Spleen (tissue), 13 donors: ENCODE measurements at places on chromosomes 7 and 10. TPM values are rescaled to one million over a fixed set of nuclear protein-coding genes. Genes with fewer than 3 reads are reported as not detected.
A peak's percentile ranks its signal among the peaks of the same experiment; 100 is the strongest.

The ZNF804B gene
- polyA plus RNA-seq: not detected

The SLC25A13 gene
- 9.0 TPM for polyA plus RNA-seq

The SEMA3E gene
- 0.29 TPM for polyA plus RNA-seq

The PRF1 gene
- 7.0 TPM for polyA plus RNA-seq

The PYROXD2 gene
- polyA plus RNA-seq: 12.6 TPM

The SPACDR gene
- 2.1 TPM for polyA plus RNA-seq

The C10orf90 gene
- 0.06 TPM for polyA plus RNA-seq

The SLC18A3 gene
- not detected for polyA plus RNA-seq

The ARID5B gene
- polyA plus RNA-seq: 9.0 TPM

The ACHE gene
- 3.1 TPM for polyA plus RNA-seq

- H3K27me3 ChIP-seq: no peaks in the 10 kb centered on the region
- peaks cover 56% of the 10 kb centered on the region for H3K4me1 ChIP-seq
- H3K4me3 ChIP-seq: no peak overlapping the region
- no peak for DNase-seq
- H3K27ac ChIP-seq: peak overlapping the region; percentile 75
These were observed 22.0 kb downstream of the CSGALNACT2 start for GRCh38 chr10:43160046-43160920.

GRCh38 chr10:23343591-23344240 is 881 bp downstream of the C10orf67 start:
- H3K4me1 ChIP-seq: peaks cover 5% of the 10 kb centered on the region
- peak overlapping the region; percentile 42 for H3K4me3 ChIP-seq
- peak overlapping the region; percentile 63 for H3K27ac ChIP-seq
- peaks cover 10% of the 10 kb centered on the region for H3K27me3 ChIP-seq

- no peak for DNase-seq
- peaks cover 6% of the 10 kb centered on the region for H3K4me1 ChIP-seq
- no peaks in the 10 kb centered on the region for H3K36me3 ChIP-seq
- no peak overlapping the region for H3K4me3 ChIP-seq
These were observed 4.6 kb downstream of the LANCL2 start for GRCh38 chr7:55369427-55370400.

DNA sequence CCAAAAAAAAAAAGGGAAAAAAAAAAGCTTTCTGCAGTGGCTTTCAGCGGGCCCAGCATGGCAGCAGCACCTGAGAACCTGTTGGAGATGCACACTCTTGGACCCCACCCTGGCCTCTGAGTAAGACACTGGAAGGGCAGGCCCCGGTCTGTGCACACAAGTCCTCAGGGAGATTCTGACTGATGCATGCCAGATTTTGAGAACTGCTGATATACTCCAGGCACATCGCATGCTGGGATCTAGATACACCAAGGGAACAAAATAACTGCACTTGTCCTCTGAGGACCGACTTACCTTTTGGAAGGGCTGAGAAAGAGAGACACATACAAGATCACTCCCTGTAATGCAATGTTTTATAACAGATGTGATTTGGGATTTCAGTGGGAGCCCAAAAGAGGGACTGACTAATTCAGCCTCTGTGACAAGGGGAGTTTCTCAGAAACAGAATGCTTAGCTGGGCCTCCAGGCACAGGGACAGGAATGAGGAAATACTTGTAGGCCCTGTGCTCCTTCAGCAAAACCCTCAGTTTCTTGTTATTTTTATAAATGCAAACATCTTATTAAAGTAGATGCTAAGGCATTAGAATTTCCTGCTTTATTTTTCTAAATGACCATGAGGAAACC is 8.2 kb downstream of the EGFR start:
- no peaks in the 10 kb centered on the region for H3K36me3 ChIP-seq
- no peaks in the 10 kb centered on the region for H3K27me3 ChIP-seq
- no peak for DNase-seq
- H3K4me1 ChIP-seq: no peaks in the 10 kb centered on the region
- no peak overlapping the region for H3K27ac ChIP-seq
- H3K4me3 ChIP-seq: no peak overlapping the region

- no peak for DNase-seq
- no peak overlapping the region for H3K4me3 ChIP-seq
- H3K27ac ChIP-seq: no peak overlapping the region
- no peaks in the 10 kb centered on the region for H3K36me3 ChIP-seq
These were observed 598.6 kb downstream of the SH2D4B start for GRCh38 chr10:81136261-81136660.

- no peaks in the 10 kb centered on the region for H3K36me3 ChIP-seq
- no peak overlapping the region for H3K4me3 ChIP-seq
- H3K27ac ChIP-seq: no peak overlapping the region
- H3K4me1 ChIP-seq: no peaks in the 10 kb centered on the region
These were observed 7.7 kb downstream of the SLIT1 start for GRCh38 chr10:97178074-97178473.

DNA sequence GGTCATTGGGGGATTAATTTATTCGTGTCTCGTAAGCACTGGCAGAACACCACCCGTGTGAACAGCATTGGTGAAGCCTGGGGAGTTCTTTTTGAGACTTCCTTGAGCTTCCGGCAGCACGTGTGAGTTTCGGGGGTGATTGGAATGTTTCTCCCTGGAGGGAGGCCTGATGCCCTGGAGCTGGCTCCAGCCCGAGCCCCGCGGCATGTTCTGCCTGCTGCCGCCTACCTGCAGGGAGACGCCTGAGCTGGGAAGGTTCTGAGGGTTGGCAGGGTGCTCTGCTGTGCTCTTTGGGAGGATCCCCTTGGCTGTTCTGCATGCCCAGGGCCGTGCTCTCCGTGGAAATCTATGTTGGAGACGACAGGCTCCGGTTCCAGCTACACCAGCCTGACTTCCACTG is 159.3 kb downstream of the MGMT start:
- H3K36me3 ChIP-seq: no peaks in the 10 kb centered on the region
- no peak overlapping the region for H3K27ac ChIP-seq
- no peaks in the 10 kb centered on the region for H3K4me1 ChIP-seq

DNA sequence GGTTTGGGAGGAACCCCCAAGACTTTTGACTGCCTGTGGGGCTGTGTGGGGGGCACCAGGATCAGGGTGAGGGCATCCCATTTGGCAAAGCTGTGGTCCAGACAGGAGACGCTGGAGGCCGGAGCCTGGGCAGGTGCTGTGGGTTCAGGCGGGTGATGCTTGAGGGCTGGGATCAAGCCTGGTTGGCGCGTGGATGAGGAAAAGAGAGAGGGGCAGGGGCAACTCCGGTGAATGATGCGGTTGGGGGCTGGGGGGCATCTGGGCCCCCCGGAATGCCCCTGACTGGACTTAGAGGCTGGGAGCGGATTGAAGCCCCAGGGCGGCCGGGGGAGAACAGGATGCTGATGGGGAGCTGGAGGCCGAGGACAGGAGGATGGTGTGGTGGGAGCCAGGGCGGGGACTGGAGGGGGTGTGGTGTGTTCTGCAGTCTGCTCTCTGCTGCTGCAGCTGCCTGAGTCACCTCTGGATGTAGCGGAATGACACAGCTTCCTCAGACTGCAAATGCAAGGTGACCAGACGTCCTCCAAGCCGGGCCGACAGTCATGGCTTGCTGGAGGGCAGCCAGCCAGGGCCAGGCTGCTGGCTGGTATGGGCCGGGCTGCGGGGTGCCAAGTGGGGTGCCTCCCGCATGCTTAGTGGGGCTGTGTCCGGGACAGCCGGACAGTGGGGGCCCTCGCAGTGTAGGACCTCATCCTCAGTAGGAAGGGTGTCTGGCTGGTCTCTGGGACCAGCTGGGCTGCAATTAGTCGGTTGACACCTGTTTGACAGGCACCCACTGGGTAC is 3.2 kb downstream of the MAFK start:
- H3K27ac ChIP-seq: peak overlapping the region; percentile 94
- DNase-seq: peak; percentile 84
- H3K36me3 ChIP-seq: peaks cover 5% of the 10 kb centered on the region

- no peak overlapping the region for H3K4me3 ChIP-seq
- H3K27me3 ChIP-seq: no peaks in the 10 kb centered on the region
- H3K27ac ChIP-seq: no peak overlapping the region
- H3K4me1 ChIP-seq: no peaks in the 10 kb centered on the region
- no peaks in the 10 kb centered on the region for H3K36me3 ChIP-seq
These were observed 680.8 kb downstream of the LRMDA start for GRCh38 chr10:76111986-76112825.

DNA sequence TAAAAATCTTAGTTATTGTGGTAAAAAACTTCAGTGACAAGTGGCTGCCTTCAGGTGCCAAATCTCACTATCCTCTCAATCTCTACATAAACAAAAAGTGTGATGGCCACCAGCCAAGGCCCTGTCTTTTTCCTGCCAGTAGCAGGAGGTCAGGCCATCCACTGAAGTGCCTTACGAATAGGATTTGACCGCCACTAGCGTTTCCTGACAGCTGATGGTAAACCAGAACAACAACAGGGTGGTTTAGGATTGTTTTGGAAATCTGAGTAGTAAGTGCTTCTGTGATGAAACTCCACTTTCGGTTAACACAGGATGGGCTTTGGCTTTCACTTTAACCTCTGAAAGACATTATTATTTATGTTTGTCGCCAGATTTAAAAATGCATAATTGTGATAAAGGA is 55.7 kb upstream of the OGDHL start:
- no peak overlapping the region for H3K27ac ChIP-seq
- H3K4me3 ChIP-seq: no peak overlapping the region
- DNase-seq: no peak
- H3K4me1 ChIP-seq: no peaks in the 10 kb centered on the region

GRCh38 chr10:126528315-126528835 is 140.1 kb upstream of the ADAM12 start:
- H3K4me3 ChIP-seq: no peak overlapping the region
- no peak overlapping the region for H3K27ac ChIP-seq
- H3K27me3 ChIP-seq: peaks cover 15% of the 10 kb centered on the region
- no peaks in the 10 kb centered on the region for H3K36me3 ChIP-seq
